ENCODE measurements at places on chromosomes 3 and 15. TPM values are rescaled to one million over a fixed set of nuclear protein-coding genes. Genes with fewer than 3 reads are reported as not detected.
A peak's percentile ranks its signal among the peaks of the same experiment; 100 is the strongest.

- DNase-seq: no peak
Measured at GRCh38 chr3:36595511-36595910, 168.8 kb downstream of the DCLK3 start.

- peak; percentile 92 for DNase-seq
Measured at GRCh38 chr3:135456108-135456790, 509.3 kb upstream of the PPP2R3A start.

GRCh38 chr3:192033246-192033645 lies 572.3 kb downstream of the PYDC2 start:
- no peak for DNase-seq

GRCh38 chr3:114370537-114371174 lies 76.8 kb downstream of the TIGIT start:
- DNase-seq: no peak

DNA sequence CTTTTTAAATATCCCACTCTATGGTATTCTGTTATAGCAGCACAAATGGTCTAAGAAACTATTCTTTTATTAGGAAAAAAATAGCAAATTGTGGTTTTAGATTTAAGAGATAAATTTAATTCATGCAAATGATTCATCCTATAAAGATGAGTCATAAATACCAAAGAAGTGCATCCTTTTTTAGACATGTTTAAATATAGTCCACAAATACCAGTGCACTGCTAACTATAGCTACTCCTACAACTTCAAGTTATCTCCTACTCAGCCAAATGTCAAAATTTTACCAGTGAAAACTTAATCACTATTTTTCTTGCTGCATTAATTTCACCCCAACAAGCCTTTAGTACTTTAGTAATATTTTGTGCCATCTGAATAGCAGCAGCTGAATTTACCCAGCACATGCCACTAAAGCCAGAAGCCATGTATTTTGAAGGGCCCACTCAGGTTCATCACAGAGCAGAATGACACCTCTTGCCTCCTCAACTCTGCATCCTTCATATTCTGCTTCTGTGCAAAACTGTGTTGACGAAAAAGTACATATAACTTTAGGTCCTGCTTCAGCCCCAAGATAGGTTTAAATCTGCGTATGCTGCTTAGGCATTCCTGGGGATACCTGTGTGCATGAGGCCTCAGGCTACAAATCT lies 24.9 kb downstream of the CX3CR1 start:
- no peak for DNase-seq

The GOLGA6L7 gene
- not detected for total RNA-seq

The SV2B gene
- total RNA-seq: 1.9 TPM

The POPDC2 gene
- total RNA-seq: 67.9 TPM

Measured in esophagus muscularis mucosa (tissue), 4 donors.